ENCODE measurements at places on chromosomes 1 and 21.

DNA sequence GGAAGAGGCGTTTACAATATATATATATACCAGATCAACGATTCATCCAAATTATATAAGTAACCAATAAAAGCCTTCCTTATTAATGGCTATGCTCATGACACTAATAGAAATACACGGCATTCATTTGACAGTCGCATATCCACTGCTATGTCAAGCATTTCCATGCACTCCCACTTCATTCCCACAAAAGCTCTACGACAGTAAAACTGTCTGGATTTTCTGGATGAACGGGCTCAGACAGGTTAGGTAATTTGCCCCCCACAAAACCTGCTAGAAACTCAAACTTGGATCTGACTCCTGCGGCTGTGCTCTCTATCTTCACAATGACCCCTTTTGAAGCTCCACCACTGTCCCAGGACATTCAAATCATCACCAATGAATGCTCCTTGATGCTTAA, 11.4 kb downstream of the DNAJC11 start:
- no peak for DNase-seq

- DNase-seq: no peak
These were observed 376.9 kb downstream of the USH2A start for GRCh38 chr1:216046336-216046735.

- no peak for DNase-seq
These were observed 47.9 kb downstream of the PHACTR4 start for GRCh38 chr1:28417441-28417922.

GRCh38 chr1:59316497-59317128, 19.7 kb downstream of the FGGY start:
- no peak for DNase-seq

DNA sequence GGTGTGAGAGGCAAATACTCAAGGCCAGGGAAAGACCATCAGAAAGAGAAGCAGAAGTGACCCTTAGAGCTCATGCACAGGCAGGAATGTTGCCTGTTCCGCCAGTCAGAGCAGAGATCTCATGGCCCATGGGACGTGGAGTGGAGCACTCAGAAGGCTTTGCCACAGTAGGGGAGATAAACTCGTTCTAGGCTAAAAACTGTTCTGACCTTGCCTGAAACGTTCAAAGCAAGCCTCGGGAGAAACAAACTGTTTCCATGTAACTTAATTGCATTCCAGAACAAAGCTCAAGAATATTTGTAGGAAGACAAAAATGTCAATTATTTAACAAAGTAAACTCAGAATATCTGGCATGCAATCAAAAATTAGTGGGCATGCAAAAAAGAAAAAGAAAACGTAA, 20.7 kb upstream of the SLC19A1 start:
- peak; percentile 5 for DNase-seq

- DNase-seq: no peak
These were observed 9.0 kb upstream of the ZBTB21 start for GRCh38 chr21:42019101-42019605.

DNA sequence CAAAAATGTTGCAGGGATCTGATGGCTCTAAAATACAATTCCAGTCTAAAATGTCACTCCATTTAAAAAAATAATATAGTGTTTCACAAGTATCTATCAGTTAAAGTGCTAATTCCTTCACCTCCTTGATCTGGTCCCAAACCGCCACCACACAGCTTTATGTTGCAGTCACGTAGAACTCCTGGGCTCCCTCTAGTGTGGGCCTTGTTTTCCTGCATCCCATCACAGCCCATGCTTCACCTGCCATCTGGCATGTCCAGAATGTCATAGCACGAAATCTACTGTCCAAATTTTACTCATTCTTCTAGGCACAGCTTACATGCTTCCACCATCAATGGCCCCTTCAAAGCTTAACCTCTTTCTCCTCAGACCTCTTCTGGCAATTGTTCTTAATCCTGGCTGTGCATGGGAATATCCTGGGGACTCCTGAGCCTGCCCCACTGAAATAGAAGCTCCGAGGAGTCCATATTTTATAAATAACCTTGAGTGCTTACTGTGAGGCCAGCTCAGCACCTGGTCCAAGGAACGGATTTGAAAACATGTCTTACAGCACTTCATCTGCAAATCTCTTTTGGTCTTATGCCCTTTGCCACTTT, 15.5 kb downstream of the FYB2 start:
- DNase-seq: peak; percentile 90

GRCh38 chr1:197137322-197137721, 9.1 kb downstream of the ASPM start:
- DNase-seq: no peak

DNA sequence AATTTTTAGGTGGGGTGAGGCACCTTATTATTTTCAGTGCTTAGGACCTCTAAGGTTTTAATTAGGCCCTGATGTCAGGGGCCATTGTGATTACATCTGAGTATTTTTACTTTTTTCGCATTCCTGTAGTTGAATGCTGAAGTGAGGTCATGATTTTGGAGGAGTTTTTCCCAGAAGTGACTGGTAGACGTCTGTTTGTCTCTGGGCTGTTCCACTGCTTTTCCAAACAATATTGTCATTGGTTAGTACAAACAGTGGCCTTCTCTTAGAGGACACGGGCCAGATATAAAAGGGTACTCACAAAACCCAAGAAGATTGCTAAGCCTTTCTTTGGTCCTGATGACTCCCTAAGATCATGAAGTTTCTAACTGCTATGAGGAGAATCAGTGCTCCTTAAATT, 7.6 kb upstream of the RASAL2 start:
- DNase-seq: no peak

DNA sequence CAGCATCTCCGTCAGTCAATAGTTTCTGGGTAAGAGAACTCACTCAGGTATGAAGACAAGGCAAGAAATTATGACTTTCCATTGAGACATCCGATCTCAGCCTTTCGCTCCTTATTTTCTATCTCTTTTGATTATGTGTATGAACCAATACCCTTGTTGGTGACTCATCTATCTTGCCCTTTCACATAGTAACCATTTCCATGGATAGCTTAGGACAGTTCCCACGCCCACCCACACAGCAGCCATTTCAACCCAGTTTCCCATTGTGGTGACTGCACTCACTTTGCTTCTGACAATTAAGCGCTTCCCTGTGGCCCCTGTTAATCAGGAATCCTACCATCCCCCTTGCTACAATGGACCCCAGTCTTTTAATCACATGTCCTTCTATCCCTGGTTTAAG, 210.6 kb upstream of the ADGRL2 start:
- DNase-seq: no peak

- peak; percentile 65 for DNase-seq
These were observed 22.4 kb upstream of the ZFYVE9 start for GRCh38 chr1:52119301-52120079.

DNA sequence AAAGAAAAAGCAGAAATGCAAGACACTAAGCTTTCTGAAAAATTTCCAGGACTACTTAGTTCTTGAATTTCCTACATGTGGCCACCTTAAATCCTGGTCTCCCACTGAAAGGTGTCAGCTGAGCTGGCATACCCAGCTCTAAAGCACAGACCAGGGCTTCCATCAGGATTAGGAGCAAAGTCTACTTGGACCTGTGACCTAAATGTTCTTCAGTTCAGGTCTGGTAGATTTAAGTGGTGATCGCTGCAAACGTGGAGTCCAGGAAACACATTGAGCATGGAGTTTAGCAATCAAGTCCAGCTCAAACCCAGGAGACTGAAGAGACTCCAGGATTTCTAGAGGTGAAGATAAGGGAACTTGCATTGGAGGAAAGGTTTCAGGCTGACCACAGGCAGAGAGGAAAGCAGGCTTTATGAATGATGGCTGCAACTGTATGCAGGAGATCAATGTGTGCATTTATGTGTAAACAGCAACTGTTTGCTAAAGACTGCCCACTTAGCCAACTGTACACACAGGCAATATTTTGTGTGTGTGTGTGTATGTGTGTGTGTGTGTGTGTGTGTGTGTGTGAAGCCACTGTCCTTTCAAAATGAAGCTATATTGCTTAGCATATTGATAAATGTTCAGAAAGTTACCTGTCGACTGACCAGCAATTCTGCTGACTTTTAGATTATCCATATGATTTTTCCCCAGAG, 75.2 kb downstream of the LMX1A start:
- no peak for DNase-seq

GRCh38 chr1:58769809-58770320, 14.0 kb downstream of the JUN start:
- DNase-seq: no peak

- DNase-seq: no peak
These were observed 23.5 kb downstream of the RNASEL start for GRCh38 chr1:182565537-182565936.

- DNase-seq: no peak
These were observed 817.9 kb upstream of the NEGR1 start for GRCh38 chr1:73100216-73100615.

All from endodermal cell (in vitro differentiated cells).